ENCODE measurements at places on chromosomes 11 and 22. TPM values are rescaled to one million over a fixed set of nuclear protein-coding genes. Genes with fewer than 3 reads are reported as not detected.

Gene CATSPER1
- not detected for total RNA-seq

Gene DEUP1
- not detected for total RNA-seq

Gene DEFB131B
- total RNA-seq = not detected

Gene SYCE3
- total RNA-seq = not detected

Gene ACTN3
- total RNA-seq = 1.2 TPM

Gene PLEKHB1
- 4.5 TPM for total RNA-seq

Gene PLAAT3
- 58.0 TPM for total RNA-seq

Gene CRYBB1
- total RNA-seq = 0.97 TPM

GRCh38 chr11:62715150-62716130, 8.0 kb downstream of the GNG3 start:
- DNase-seq = no peak

DNA sequence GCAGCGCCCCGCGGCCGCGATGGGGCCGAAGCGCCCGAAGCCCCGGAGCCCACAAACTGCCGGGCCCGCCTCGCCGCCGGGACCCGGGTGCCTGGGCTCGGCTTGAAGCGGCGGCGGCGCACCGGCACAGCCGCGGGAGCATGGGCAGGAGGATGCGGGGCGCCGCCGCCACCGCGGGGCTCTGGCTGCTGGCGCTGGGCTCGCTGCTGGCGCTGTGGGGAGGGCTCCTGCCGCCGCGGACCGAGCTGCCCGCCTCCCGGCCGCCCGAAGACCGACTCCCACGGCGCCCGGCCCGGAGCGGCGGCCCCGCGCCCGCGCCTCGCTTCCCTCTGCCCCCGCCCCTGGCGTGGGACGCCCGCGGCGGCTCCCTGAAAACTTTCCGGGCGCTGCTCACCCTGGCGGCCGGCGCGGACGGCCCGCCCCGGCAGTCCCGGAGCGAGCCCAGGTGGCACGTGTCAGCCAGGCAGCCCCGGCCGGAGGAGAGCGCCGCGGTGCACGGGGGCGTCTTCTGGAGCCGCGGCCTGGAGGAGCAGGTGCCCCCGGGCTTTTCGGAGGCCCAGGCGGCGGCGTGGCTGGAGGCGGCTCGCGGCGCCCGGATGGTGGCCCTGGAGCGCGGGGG, 346 bp downstream of the FJX1 start:
- DNase-seq = no peak

DNA sequence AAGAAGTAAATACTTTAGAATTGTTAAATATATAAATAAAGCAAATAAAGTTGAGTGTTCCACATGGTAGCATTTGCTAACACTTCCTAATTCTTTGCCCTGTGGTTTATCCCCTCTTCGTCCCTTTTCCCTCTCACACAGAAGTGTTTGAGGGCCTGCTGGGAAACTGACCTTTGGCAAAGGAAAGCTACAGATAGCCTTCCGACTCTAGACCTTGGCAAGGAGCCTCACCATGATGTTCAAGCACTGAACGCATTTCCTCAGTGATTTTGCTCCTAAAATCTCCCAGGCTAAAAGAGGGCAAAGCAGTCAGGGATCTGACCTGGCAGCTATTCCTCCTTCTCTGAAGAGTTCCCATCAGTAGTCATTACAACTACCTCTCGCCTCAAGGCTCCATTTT, 52.5 kb upstream of the HORMAD2 start:
- no peak for DNase-seq

- DNase-seq = no peak
These were observed 75.1 kb downstream of the BMAL1 start for GRCh38 chr11:13352711-13353110.

DNA sequence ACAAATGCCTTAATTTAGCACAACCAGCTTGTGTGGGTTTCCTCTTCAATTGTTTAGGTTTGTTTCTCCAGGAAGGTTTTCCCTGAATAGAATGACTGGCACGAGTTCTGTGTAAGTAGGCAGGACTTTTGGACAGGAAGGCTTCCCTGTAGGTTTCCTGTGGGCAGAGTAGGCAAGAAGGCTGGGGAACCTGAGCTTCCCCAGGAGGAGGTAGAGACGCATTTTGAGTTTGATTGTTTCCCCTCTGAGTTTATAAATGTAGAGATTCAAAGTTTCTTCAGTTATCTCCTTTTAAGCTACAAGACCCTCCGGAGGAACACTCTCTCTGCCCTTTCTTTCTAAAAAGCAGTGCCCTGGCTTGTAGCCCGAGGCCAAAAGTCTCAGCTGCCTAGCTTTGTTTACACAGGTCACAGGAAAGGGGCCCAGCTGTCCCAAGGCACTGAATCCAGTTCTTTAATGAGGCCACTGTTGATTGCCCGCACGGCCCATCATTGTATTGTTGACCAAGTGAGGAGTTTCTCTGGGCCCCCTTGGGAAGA, 66.6 kb upstream of the RDX start:
- no peak for DNase-seq

DNA sequence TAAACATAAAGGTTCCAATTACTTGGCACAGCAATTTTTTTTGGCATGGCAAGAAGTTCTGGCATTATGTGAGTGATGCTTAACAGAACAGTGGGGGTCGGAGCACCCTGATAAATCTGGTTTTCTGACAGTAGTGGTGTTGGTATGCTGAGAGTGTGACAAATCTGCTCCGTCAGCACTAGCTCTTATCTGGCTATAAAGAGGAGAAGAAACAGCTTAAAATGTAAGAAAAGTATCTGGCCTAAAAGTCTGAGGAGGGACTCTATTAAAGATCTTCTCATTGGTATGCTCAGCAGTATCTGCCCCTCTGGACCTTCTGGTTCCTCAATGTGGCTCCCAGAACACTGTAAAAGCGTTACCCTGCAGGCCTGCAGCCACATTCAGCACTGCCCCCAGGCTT, 137.4 kb downstream of the PLEKHA7 start:
- DNase-seq = no peak

DNA sequence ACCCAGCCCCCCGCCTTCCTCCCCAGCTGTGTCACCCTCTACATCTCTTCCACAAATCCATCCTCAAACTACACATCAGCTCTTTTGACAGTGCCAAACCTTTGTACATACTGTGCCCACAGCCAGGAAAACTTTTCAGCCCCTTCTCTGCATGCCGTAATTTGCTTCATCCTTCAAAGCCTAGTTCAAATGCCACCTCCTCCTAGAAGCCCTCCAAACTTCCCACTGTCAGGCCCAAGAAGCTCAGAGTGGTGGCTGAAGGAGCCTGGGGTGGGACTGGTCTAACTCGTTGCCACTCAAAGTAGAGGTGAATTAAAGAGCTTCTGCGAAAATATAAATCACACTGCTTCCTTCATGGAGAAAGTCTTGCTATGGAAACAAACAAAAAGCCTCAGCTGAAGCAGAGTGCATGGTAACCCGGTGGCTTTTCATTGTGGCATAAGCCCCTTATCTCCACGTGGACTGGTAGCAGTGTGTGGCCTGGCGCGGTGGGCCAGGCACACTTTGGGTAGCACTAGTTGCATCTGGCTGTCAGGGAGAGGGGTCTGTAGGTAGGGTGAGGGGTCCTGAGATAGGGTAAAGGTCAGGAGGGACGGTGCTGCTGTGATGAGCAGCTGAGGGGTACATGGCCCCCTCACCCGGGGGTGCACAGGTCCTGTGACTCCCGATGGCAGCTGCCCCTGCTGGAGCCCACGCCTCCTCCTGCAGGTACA, 76.9 kb downstream of the MYO7A start:
- no peak for DNase-seq

DNA sequence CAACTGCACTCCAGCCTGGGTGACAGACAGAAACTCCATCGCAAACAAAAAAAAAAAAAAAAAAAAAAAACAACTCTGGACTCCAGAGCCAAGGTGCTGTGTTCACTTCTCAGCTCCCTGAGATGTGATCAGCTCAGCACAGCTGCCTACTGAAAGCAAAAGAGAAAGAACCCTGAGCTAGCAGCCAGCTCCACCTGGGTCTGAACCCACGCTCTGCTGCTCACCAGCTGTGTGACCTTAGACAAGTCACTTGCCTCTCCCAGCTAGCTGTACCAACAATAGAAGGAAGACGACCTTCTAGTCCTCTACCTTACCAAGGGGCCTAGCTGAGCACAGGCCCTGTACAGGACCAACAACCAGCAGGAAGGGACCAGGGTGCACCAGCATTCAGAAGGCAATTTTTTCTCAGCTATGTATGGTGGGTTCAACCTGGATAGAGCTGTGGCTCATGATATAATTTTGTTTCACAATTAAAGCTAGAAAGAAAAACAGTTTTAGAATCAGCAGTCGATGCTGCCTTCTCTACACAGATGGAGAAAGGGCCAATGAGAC, 3.8 kb downstream of the DGCR2 start:
- DNase-seq = no peak

- no peak for DNase-seq
These were observed 97.5 kb upstream of the ALX4 start for GRCh38 chr11:44407211-44407996.

DNA sequence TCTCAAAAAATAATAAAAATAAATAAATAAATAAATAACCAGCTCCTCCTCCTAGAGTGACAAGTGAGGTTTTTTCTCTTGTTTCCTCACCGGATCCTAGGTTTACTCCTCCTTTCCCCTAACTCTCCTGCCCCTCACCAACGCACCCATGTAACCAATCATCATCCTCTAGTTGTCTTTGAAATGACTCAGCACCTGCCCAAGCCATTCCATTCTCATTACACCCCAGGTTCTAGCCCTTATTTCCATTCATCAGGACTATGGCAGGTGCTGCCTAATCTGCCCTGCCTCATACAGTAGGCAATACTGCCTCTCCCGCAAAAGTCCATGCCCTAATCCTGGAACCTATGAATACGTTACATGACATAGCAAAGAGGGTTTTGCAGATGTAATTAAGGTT, 60.4 kb downstream of the BUD13 start:
- DNase-seq = no peak

- peak; percentile 23 for DNase-seq
These were observed 546 bp downstream of the DRAP1 start for GRCh38 chr11:65919573-65920371.

- DNase-seq = no peak
These were observed 34.1 kb downstream of the YPEL1 start for GRCh38 chr22:21701384-21701971.

DNA sequence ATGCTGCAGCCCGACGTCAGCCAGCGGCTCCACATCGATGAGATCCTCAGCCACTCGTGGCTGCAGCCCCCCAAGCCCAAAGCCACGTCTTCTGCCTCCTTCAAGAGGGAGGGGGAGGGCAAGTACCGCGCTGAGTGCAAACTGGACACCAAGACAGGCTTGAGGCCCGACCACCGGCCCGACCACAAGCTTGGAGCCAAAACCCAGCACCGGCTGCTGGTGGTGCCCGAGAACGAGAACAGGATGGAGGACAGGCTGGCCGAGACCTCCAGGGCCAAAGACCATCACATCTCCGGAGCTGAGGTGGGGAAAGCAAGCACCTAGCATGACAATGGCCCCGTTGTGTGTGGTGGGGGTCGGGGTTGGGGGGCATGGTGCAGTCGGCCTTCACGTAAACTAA, 1.0 kb downstream of the TSSK2 start:
- DNase-seq = no peak

DNA sequence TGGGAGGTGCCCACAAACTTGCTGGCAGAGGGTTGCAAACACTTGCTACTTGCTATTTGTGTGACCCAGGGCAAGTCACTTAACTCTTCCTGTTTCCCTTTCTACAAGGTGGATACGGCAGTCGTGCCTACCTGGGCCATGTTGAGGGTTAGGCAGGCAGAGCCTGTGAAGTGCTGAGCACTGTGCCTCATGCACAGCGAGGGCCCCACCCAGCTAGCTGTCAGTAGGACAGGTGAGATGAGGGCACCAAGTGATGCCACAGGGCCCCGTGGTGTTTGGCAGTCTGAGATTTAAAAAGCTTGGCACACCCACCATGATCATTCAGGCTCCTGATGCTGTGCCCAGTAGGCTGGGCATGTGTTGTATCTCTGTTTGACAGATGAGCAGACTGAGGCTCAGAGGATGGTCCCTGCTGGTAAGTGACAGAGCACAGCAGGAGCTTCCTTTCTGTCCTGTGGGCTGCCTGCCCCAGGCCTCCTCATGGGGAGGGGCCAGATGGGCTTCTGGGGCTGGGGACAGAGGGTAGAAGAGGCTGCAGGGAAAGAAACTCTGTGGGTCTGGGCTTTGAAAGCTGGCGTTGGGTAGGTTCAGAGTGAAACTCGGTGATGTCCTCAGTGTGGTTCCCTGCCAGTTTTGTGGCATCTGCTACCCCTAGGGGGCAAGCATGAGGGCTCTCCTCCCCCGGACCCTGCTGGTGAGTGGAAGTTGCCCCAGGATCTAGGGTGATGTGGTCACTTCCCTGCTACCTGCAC, 59.3 kb downstream of the TSPAN18 start:
- DNase-seq = no peak
